ENCODE measurements at places on chromosomes 3 and 15.

GRCh38 chr15:90530250-90531051 is 728 bp downstream of the CRTC3 start:
- DNase-seq = no peak

DNA sequence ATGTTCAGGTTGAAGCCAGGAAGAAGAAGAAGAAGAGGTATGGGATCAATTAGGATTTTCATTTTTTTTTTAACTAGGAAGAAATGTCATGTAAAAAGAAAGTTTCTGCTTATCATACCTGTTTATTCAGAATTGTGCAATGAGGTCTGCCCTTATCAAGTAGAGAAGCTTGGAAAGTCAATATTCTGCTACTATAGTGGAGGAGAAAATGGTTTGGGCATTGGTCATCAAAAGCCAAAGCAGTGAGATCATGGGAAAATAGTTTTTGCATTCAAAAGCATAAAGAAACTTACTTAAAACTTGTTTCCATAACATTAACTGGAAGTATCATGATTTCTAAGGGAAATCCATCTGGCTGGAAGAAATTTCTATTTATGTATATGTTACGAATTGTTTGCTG is 1239.2 kb downstream of the NSUN3 start:
- DNase-seq = no peak

GRCh38 chr15:66865622-66866611 is 163.9 kb downstream of the SMAD6 start:
- no peak for DNase-seq

DNA sequence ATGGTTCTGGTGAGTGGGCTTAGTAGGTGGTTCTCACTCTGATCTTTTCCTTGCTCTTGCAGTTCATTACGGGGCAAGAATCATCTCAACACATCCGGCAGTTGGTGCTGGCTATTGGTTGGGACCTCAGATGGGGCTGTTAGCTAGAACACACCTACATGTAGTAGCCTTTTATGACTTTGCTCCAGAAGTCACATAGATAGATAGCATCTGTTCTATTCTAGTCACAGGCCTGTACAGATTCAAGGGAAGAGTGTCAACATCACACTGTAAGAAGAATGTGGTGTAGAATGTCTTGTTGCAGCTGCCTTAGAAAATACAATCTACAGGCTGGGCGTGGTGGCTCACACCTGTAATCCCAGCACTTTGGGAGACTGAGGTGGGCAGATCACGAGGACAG is 15.1 kb downstream of the RAB5A start:
- no peak for DNase-seq

- DNase-seq = no peak
These were observed 706 bp upstream of the RPL35A start for GRCh38 chr3:197949191-197949777.

GRCh38 chr3:134543113-134543512 is 57.3 kb downstream of the CEP63 start:
- DNase-seq = no peak

DNA sequence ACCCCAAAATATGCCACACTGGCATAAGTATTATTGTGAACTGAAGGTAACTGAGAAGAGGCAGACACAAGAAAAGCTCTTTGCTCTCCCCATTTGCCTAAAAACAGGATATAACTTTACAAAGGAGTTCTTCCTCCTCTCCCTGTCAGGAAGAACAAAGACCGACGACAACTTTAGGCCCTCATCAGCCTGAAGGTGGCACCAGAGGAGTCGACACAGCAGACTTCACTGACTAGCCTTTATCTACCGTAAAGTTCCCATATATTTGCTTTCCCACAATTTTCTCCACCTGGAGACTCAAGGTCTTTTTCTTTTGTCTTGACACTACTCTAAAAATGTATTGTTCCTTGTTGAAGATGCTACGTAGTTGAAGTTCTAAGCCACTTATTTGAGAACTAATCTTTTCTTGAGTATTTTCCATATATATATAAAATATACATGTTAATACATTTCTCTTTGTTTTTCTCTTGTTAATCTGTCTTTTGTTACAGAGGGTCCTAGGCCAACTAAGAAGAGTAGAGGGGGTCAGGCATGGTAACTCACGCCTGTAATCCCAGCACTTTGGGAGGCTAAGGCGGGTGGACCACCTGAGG is 16.2 kb upstream of the XIRP1 start:
- DNase-seq = no peak

Data from NCI-H187 (cell line).